Chondrocyte (in vitro differentiated cells): ENCODE measurements at places on chromosomes 11 and 22.

GRCh38 chr11:87431392-87431791 is 393.7 kb downstream of the TMEM135 start:
- no peak for DNase-seq

DNA sequence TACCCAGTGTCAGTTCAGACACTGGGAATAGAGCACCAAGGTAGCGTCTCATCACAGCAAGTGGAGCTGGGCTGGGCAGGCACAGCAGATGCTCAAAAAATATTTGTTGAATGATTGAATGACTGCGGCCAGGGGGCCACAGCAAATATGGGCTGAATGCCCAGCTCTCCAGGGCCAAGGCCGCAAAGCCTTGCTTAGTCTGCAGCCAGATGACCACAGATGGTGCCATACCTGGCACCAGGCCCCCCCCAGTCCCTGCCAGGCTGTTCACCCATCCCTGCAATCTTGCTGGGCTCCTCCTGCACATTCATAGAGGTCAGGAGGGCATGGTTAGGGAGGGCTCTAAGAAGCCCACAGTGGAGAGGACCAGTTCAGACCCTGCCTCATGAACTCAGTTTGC is 32.9 kb downstream of the ZC3H7B start:
- DNase-seq = no peak

GRCh38 chr11:118229274-118229847 is 4.5 kb upstream of the JAML start:
- no peak for DNase-seq

DNA sequence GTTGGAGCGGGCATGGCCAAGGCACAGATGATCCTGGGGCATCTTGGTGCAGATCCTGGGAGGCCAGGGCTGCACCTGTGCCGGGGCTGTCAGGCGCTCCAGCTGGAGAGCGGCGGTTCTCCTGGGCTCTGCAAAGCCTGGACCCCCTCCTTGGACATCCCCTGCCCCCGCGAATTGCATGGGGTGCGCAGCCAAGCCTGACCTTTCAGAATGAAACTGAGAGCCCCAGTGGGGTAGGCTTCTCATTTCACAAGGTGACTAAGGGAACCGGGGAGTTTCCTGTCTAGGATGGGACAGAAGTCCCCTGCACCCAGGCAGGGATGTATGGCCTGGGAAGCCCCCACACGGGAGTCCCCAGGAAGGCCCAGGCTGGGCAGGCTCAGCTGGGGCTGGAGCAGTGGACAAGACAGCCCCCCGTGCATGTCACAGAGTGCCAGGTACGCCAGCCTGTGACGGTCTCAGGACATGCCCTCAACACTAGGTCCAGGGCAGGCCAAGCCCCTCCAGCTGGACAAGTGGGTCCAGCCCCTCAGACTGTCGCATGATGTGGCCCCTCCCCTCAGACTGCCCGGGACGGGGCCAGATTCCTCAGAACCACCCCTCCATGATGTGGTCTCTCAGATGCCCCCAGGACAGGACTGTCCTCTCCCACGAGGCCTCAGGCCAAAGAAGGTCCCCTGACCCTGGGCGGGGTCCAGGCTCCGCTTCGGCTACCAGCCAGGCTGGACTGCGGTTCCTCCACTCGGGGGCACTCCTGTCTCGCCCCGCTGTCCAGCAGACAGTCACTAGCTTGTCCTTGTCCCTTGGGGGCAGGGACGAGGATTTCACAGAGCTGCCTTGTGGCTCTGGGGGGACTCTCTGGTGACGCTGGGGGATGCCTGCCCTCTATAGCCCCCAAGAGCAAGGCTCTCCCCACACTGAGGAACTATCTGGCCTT is 2.3 kb downstream of the LSP1 start:
- no peak for DNase-seq

- DNase-seq = no peak
These were observed 404.9 kb downstream of the NXPE2 start for GRCh38 chr11:115083144-115083806.
